NCI-H2227 treated with DMSO at 0.1 percent for 48 hours (cell line): ENCODE measurements at places on chromosomes 4 and X.

- no peak for DNase-seq
Measured at GRCh38 chr4:108533245-108533844, 87.0 kb upstream of the RPL34 start.

DNA sequence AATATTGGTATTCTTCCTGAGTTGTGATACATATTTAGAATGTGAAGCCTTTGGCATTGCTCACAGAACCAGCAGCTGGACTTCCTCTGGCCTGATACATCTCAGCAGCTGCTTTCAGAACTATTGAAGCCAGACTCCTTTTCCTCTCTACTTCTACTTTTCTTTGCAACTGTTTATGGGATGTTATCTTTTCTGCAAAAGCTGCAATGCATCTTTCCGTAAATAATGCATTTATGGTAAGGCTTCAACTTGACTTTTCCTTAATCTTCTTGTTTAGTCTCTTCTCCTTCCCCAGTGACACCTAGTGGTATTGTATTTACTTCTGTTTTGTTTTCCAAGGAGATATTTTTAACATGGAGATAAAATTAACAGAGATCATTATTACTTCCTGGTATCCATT, 1548.7 kb downstream of the PCDH7 start:
- DNase-seq: no peak

DNA sequence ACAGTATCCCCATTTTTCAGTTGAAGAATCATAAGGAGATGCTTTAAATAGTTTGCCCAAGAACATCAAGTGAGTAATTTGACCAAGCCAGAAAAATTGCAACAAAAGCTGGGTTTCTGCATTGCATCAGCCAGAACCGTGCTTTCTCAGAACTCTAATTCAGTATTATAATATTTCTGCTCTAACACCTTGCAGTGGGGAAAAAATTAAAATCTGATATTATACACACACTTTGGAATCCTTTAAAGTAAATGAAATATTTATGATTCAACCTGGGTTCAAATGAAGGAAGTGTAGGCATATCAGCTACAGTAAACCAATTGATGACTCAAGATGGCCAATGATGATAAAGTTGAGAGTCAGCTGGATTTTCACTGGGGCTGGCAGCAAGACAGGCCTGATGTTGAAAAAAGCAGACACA, 387.6 kb upstream of the ZFP42 start:
- DNase-seq: no peak

- no peak for DNase-seq
Measured at GRCh38 chr4:182724414-182724813, 192.8 kb downstream of the DCTD start.
